ENCODE measurements at places on chromosomes 4 and X.

DNA sequence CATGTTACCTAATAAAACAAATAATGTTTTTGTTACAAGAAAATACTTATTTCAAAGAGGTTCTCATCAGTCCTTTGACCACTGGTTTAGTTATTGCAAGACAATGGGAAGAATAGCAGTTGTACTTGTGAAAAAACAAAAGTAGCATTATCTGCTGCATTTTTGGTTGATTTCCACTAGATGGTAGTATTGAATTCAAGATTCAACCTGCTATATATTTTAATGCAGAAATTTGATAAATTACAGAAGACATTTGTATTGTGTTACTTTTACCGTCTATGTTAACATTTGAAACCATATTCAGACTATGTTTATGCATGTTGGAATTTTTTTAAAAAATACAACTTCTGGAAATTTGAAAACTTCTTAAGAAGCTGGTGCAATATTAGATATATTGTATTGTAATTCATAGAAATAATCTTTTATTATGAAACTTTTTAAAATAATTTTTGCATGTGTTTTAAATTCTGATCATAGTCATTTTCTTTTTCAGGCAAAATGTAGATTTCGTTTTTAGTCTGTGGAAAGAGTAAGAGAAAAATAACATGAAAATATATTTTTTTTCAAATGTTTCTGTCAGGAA is 56.4 kb downstream of the SPCS3 start:
- DNase-seq, result no peak

DNA sequence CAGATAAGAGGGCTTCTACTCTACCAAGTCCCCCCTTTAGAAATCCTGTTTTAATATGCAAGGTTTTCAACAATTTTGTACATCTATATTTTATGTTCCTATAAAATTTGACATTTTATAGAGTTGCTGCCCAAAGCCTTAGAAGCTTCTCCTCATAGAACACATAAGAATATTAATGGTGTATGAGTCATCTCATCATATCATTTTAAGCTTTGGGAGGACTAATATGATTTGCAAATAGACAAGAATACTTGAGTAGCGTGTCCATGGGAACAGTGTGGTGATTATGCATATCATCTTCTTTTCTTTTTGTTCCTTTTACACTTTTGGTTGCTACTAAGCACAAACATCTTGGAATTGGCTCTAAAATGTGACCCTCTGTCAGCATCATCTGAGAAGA is 56.7 kb upstream of the HUWE1 start:
- DNase-seq, result no peak

GRCh38 chrX:46040001-46040400 is 505.2 kb downstream of the ZNF674 start:
- DNase-seq, result no peak

- DNase-seq, result no peak
These were observed 7.3 kb downstream of the CFAP99 start for GRCh38 chr4:2426069-2426397.
